ENCODE measurements at places on chromosomes 11 and 22. TPM values are rescaled to one million over a fixed set of nuclear protein-coding genes. Genes with fewer than 3 reads are reported as not detected.

- DNase-seq, result no peak
These were observed 111.8 kb downstream of the MPPED2 start for GRCh38 chr11:30474151-30474954.

The RIMBP3B gene
- 0.06 TPM for total RNA-seq

DNA sequence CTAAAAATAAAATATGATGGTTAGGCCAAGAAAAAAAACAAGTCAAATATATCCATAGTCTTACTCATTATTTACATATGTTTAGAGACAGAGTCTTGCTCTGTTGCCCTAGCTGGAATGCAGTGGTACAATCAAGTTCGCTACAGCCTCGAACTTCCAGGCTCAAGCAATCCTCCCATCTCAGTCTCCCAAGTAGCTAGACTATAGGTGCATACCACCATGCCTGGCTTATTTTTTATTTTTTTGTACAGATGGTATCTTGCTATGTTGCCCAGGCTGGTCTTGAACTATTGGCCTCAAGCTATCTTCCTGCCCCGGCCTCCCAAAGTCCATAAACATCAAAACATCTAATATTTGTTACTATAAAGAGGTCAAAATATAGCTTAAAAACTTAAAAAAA lies 36.1 kb downstream of the C2CD3 start:
- no peak for DNase-seq

DNA sequence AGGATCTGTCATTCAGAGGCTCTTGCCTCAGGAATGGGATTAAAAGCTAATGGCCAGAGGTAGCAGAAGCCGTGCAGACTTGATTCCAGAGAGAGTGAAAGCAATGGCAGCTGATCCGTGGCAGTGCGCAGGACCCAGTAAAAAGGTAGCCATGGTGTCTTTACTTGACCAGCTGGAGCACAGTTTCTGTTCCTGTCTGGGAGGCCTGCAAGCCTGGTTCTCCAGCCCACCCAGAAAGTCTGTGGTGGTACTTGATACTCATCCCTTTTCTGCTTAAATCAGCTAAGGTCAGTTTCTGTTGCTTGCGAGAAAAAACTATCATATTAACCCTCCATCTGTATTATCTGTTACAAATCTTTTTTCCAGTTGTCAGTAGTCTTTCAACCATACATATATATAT lies 86.7 kb downstream of the RPS6KA4 start:
- DNase-seq, result peak; percentile 33

The ACR gene
- 4.5 TPM for total RNA-seq

- DNase-seq, result no peak
These were observed 24.9 kb downstream of the USH1C start for GRCh38 chr11:17519061-17519885.

The KIAA1671 gene
- 14.9 TPM for total RNA-seq

DNA sequence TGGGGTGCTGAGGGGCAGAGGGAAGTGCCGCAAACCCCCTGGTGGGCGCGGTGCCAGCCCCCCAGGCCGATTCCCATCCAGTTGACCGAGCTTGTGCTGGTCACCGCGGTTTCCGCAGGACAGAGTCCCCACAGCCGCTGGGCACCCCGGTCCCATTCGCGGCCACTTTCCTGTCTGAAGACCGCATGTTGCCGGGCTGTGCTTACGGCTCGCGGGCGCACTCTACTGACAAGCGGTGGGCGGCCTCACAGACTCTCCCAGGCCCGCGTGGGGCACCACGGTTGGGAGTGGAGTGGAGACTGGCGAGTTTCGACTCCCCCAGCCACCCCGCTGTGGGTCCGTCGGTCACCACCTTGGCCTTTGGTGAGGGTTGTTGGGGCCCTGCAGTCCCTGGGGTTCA lies 648 bp upstream of the H19 start:
- no peak for DNase-seq

DNA sequence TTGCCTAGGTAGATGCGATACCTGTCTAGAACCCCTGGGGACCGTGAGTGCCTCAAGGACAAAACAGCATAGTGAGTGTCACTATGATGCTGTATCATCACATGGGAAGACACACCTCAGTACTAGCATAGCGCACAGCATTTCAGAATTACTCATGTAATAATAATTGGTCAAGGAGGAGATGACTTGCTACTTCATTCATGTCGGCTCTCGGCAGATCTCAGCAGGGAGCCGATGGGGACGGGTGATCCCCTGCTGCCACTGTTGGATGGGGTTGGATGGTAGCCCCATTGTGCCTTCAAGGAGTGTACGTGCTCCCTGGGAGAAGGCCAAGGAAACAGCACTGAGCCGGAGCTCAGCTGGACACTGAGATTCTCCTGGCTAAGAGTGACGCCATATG lies 186.9 kb downstream of the EFCAB6 start:
- DNase-seq, result no peak

- no peak for DNase-seq
These were observed 10.6 kb upstream of the CDC42EP1 start for GRCh38 chr22:37549704-37550059.

All from mesenteric fat pad (tissue), 1 donor.